ENCODE measurements at places on chromosomes 3 and 15. TPM values are rescaled to one million over a fixed set of nuclear protein-coding genes. Genes with fewer than 3 reads are reported as not detected.
A peak's percentile ranks its signal among the peaks of the same experiment; 100 is the strongest.

GRCh38 chr15:63189941-63190768 is 749 bp downstream of the RAB8B start:
- no peak for DNase-seq

SGO1 gene
- 8.1 TPM for total RNA-seq

- DNase-seq = peak; percentile 97
Measured at GRCh38 chr3:115245438-115245837, 98.3 kb upstream of the ZBTB20 start.

GRCh38 chr3:42764561-42765295 is 8.3 kb downstream of the CCDC13 start:
- no peak for DNase-seq

DNA sequence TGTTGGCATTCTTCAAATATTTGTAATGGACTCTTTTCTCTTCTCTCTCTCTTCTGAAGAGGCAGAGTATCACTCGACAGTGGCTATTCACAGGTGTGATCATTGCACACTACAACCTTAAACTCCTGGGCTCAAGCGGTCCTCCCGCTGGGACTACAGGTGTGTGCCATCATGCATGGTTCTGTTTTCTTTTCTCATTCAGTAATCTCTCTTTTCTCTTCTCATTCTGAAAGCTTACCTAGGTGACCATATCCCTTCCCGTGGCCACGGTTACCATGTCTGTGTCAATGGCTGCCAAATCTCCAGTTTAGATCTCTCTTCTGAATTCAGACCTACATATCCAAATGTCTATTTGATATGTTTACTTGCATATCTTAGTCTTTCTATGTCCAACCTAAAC is 96.3 kb downstream of the SOX2 start:
- no peak for DNase-seq

DNA sequence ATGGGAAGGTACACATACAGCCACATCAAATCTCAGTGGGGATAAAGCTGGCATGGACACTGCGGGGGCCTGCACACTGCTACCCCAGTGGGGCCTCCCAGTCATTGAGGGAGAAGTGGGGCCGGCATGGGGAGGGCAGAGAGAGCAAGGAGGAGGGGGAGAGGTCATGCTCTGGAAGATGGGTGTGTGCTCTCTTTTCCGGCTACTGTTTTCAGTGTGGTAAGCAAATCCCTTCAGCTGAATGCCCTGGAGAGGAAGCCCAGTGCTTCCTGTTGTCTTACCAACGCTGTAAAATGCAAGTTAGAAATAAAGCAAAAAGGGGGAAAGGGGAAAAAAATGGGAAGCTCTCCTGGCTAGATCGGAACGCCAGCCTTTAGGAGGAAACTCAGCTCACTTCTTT is 30.8 kb downstream of the NRROS start:
- DNase-seq = no peak

DNA sequence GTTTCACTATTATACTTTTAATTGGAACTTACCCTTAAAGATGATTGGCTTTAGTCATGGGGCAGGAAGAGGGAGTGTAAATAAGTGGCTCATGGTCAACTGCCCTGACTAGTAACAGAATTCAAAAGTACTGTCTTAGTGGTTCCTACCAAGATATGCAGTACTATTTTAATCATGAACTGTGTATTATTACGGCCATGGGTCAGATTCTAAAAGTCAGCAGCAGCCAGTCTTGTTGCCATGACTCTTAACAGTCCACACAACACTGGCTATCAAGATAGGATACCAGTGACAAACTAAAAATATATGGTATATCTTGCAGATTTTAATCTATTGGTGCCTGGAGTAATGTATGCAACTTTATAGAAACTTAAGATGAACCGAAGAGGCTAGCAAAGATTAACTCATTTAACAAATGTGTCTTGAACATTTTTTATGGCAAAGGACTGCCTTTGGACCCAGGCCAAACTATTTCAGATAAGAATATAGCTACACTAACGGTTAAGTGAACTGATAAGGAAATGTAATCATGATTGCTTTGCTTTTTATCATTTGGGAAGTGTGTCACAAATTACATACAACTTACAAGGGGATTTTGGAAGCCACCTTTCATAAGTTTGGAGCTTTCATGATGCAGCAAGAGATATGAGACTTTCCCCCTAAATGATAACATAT is 163.7 kb downstream of the TCF12 start:
- peak; percentile 48 for DNase-seq

DNA sequence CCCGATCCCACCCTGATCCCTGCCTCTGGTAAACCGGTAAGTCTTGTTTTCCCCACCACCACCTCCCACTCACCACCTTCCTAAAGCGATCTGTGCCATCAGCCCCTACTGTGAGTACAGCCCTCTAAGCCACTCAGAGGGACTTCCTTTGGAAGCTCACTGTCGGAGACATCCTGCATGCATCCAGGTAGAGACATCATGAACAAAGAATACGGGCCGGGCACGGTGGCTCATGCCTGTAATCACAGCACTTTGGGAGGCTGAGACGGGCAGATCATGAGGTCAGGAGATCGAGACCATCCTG is 13.7 kb upstream of the PCSK6 start:
- DNase-seq = no peak

TMEM212 gene
- not detected for total RNA-seq

- no peak for DNase-seq
Measured at GRCh38 chr3:125383744-125384143, 8.6 kb upstream of the ZNF148 start.

DNA sequence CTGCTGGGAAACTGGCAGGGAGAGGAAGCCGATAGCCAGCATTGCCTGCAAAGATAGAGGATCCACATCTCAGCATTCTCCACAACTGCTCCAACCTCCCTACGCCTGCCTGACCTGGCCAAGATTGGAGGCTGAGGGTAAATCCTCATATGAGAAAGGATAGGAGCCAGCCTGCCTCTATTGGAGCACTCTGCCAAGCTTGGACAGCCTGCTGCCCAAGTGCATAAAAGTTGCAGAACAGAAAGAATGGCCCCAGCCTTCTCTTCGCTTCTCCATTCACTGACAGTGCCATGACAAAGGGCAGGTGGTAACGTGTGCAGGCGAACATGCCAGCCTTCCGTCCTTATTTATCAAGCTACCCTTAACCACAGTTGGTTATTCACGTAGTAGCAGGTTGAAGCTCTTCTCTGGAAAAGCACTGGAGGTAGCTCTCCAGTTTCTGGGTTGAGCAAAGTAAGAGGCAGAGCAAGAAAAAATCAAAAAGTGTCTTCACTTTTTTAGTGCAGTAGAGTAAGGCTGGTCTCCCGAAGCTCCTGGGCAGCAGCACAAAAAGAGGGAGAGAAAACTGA is 4.3 kb downstream of the BMF start:
- DNase-seq = no peak

DNA sequence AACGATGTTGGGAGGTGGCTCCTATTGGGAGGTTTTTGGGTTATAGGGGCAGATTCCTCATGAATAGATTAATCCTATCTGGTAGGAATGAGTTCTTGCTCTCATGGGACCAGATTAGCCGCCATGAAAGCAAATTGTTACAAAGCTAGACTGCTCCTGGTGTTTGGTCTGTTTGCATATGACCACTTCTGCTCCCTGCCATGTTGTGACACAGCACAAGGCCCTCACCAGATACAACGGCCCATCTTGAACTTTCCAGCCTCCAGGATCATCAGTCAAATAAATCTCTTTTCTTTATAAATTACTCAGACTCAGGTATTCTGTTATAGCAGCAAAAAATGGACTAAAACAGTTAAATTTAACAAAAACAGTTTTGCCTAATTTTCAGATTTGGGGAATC is 34.4 kb downstream of the TRIM42 start:
- DNase-seq = no peak

GOLGA8S gene
- under 0.01 TPM for total RNA-seq

HYAL3 gene
- 2.2 TPM for total RNA-seq

GRCh38 chr3:52221563-52222318 is 3.7 kb downstream of the TLR9 start:
- DNase-seq = no peak

PLCB2 gene
- total RNA-seq = 0.28 TPM

GABRR3 gene
- total RNA-seq = not detected

GRCh38 chr3:79761441-79761840 is 6.4 kb downstream of the ROBO1 start:
- no peak for DNase-seq

CD86 gene
- not detected for total RNA-seq

GRCh38 chr15:65323071-65323511 is 18.6 kb downstream of the RNU5B-1 start:
- peak; percentile 24 for DNase-seq

IL16 gene
- 0.18 TPM for total RNA-seq

ACTRT3 gene
- total RNA-seq = 2.5 TPM

PCOLCE2 gene
- 0.56 TPM for total RNA-seq

DNA sequence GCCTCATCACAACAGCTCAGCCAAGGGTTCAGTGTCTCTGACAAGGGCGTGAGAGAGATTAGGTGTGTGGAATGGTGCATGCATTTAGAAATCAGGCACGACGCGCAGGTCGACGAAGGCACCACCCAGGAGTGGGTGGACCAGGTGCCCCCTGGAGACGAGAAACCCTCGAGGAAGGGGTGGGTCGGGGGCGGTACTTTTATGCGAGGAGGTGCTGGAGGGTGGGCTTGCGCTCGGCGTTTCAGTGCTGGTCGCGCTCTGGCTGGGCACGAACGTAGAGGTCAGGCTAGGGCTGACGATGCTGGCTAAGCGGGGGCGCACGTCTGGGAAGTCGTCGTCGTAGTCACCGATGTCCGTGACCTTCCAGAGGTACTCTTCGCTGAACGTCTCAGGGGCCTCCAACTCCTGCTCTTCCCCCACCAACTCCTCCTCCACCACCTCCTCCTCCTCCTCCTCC is 393 bp downstream of the ERICH6 start:
- DNase-seq = no peak

DNA sequence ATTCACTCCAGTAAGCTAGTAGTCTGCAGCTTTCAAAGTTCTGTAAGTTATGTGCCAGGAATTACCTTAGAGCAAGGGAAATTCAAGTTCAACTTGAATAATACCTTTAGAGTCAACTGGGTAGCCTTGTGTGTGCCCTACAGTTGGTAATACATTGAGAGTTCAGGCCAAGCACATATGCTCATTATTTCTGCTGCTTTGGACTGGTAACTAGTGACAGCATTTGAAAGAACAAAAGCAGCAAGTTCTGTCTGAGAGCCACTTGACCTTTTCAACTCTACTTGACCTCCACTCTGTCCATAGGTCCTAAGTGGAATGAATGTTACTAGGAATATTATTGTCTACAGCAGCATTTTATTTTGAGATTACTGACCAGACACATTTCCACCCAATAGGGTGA is 723.5 kb downstream of the NLGN1 start:
- no peak for DNase-seq

DNA sequence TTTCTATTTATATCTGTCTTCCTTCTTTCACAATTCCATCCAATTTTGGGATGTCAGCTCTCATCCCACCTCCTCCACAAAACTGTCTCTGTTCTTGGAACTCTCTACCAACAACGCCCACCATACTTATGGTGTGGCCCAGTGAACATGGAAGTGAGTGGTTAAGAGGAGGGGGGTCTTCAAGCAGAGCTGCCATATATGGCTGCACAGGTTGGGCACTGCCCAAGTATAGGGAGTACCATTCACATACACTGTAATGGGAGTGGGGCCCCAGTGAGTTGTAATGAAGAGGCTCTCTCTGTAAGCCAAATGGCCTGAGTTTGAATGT is 7.9 kb upstream of the CAMK1 start:
- DNase-seq = no peak

GRCh38 chr15:89794627-89795241 is 18.6 kb downstream of the MESP2 start:
- DNase-seq = peak; percentile 70

- no peak for DNase-seq
Measured at GRCh38 chr15:64019764-64020163, 26.5 kb downstream of the DAPK2 start.

PAK6 gene
- total RNA-seq = not detected

GRCh38 chr3:143004823-143005222 is 3.5 kb downstream of the U2SURP start:
- DNase-seq = no peak

DNA sequence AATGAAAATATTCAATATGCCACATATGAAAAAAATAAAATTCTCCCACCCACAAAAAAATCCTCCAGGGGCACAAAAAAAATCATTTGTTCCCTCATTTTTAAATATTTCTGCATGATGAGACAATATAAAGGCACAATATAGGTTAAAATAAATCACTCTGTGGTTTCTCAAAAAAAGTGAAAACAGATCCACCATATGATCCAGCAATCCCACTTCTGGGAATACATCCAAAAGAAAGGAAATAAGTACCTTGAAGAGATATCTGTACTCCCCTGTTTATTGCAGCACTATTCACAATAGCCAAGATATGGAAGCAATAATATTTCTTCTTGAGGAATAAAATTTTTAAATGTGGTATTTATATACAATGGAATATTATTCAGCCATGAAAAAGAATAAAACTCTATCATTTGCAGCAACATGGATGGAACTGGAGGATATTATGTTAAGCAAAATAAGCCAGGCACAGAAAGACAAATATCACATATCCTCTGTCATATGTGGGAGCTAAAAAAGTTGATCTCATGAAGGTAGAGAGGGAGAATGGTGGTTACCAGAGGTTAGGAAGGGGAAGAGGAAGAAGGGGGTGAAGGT is 1.5 kb downstream of the ATP8B4 start:
- no peak for DNase-seq

CMTM7 gene
- 3.4 TPM for total RNA-seq

GRCh38 chr3:115388166-115388565 is 235.1 kb upstream of the GAP43 start:
- DNase-seq = peak; percentile 29

DNA sequence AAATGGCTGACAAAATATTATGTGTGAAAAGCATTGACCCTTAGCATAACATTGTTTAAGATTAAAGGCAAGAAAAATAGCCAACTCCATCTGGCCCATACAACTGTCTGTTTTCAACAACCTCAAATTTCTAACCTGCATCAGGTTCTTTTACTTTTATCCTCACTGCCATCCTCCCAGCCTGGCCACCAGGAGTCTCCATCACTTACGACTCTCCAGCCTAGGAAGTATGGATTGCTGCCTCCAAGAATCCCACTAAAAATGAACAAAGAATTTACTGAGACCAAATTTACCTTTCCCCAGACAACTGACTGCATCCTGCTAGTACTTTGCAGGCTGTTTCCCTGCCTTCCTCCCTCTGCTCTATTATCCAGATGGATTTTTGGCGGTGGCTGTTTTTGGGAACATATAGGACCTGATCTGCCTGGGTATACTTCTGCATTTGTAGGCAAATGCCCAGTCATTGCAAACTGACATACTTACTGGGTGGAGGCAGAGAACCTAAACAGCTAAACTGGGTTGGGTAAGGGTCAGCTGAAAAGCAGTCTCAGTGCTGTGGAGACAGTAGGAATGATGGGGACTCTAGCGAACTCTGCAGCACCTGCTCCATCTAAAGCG is 144.2 kb downstream of the GHSR start:
- DNase-seq = no peak

DNA sequence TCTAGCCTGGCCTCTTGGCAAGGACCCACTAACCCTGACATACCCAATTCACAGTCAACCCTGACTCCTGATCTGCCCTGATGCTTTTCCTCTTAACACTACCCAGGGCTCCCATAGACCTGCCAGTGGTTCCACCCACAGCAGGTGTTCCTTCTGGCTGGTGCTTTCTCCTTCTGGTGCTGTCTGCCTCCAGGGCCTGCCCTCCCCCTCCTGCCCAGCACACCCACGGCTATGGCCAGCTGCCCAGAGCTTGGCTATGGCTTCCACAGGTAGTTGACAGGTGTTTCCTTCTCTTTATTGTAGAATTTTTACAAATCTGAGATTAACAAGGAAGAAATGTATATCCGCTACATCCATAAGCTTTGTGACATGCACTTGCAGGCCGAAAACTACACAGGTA is 46.5 kb upstream of the MANF start:
- no peak for DNase-seq

CYB561D2 gene
- 26.1 TPM for total RNA-seq

All from IMR-90 (cell line).